Activated T-cell treated with anti-CD3 and anti-CD28 coated beads, Interleukin-2, amount 50 U/mL, for 48 hours (primary cell): ENCODE measurements at places on chromosomes 11 and 22.

GRCh38 chr22:32998373-32998772, 59.8 kb downstream of the SYN3 start:
- no peak for DNase-seq

DNA sequence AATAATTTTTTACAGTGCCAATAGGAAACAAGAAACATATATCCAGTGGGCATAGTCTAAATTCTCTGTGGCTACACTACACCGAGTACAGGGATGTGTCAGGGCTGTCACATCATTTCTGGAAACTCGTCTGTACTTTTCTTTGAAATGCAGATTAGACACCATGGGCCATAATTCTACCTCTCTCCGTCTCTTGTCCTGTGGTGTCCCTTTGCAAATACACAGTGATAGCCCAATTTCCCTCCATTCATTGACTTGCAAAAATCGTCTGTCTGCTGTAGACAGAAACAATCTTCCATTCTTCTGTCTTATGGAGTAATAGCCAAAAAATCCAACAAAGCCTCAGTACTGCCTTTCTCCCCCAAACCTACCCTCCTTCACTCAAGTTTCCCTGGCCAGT, 487.1 kb upstream of the ANO3 start:
- no peak for DNase-seq

DNA sequence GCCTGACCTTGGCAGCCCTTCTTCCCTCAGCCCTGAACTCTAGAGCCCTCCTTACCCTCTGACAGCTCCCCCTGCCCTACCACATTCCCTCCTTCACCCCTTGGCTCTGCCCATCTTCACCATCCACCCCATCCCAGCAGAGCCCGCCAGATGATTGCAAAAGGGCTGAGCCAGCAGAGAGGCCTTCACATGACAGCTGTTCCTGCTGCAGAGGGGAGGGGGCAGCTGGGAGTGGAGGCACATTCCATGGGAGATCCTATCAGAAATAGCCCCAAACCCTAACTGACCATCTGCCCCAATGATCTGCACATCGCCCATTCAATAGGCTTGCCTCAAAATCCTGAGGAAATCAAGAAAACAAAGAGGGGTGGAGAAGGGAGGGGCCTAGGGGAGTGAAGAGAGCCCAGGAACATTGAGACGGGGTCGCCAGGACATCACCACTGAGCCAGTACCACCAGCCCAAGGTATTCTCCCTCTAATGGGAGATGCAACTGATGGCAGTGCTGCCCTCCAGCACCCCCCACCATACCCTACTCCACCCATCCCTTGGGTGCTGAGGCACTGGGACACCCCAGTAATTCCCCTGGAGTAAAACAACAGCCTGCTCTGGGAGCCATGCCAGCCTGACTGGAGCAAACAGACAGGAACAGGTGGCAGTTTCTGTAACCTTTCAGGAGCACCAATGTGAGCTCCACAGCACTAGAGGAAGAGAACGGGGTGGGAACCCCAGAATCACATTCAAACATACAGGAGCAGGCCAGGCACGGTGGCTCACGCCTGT, 8.0 kb upstream of the AHNAK start:
- DNase-seq = no peak

- no peak for DNase-seq
Measured at GRCh38 chr11:20551096-20551495, 48.3 kb upstream of the SLC6A5 start.

DNA sequence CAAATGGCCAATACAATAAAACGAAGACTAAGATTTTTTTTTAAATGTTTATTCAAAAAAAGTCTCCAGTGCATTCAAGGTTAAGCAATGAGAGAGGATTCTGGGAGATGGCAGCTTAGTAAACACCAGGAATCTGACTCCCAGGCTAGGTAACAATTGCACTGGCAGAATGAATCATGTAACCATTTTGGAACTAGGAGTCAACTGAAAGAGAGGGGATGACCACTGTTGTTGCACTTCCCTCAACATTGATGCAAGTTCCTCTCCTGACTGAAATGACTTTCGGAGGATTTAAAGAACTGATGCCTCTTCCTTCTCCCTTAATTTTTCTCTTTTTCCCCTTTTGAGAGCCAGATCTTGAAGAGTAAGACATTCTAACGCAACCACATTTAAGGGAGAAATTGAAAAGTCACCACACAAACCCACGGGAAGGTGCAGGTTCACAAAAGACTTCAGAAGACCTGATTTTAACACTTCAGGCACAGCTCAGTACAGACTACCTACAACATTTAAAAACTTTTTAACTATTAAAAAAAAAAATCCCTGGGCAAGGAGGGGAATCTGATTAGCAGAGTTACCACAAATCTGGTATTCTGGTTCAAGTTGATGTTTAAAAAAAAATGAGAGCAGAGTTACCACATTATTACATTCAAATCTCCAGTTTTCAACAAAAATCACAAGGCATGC, 56.8 kb downstream of the FCHSD2 start:
- DNase-seq = no peak

- DNase-seq = no peak
Measured at GRCh38 chr22:43726322-43726721, 85.8 kb downstream of the EFCAB6 start.

- no peak for DNase-seq
Measured at GRCh38 chr11:48103621-48104567, 112.7 kb upstream of the OR4B1 start.

DNA sequence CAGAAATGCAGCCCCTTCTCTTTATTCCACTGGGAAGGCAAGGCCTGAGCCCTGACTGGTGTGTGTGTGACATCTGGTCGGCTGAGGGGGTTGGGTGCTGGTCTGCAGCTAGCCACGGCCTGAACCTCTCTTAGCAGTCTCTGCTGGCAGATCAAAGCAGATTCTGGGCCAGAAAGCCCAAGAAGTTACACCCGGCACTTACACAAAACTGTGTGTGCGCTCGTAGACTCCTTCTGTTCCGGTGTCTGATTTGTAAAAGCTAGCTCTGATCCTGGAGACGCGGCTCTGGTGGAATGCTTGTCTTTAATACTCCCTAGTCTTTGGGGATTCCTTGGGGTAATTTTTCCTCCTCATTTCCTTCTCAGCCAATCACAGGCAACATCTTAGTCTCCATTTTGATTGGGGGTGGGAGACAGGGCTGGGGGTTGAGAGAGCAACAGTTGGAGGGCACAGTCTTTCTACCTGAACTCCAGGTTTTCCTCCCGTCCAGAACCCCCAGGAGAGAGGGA, 5.5 kb downstream of the PKNOX2 start:
- DNase-seq = no peak

GRCh38 chr11:41414771-41415440, 44.5 kb downstream of the LRRC4C start:
- no peak for DNase-seq

DNA sequence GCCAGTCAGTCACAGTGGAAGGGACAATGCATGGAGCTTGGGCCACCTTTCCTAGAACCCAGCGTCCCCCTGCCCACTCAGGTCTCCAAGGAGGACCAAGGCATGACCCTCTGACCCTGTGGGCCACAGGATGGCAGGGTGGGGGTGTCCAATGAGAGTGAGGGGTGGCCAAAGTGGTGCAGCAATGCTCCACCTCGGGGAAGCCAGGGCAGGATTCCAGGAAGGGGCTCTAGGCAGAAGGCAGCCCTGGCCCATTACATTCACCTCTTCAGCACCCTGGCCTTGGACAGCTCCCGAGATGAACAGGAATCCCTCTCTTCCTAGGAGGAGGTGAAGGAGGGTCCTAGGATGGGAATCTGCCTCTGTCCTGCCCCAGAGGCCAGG, 597.5 kb downstream of the BRD1 start:
- no peak for DNase-seq

- no peak for DNase-seq
Measured at GRCh38 chr11:37704791-37705190, 1106.8 kb upstream of the RAG2 start.

- DNase-seq = no peak
Measured at GRCh38 chr11:122253589-122254231, 137.7 kb upstream of the BLID start.

- no peak for DNase-seq
Measured at GRCh38 chr11:77302752-77303151, 1.3 kb upstream of the GDPD4 start.

GRCh38 chr22:19996694-19997384, 19.8 kb downstream of the ARVCF start:
- no peak for DNase-seq
